ENCODE measurements at places on chromosomes 3 and 15. TPM values are rescaled to one million over a fixed set of nuclear protein-coding genes. Genes with fewer than 3 reads are reported as not detected.

Gene CCRL2
- 6.2 TPM for total RNA-seq

Gene OPA1
- 82.2 TPM for total RNA-seq

Gene B3GALNT1
- total RNA-seq, result 34.0 TPM

Gene RTP1
- not detected for total RNA-seq

Gene POU1F1
- total RNA-seq, result not detected

Gene CAND2
- 6.9 TPM for total RNA-seq

Gene ITGA11
- total RNA-seq, result 306 TPM

Gene SAXO2
- 1.9 TPM for total RNA-seq

Gene ANKRD63
- not detected for total RNA-seq

Gene SLC22A13
- total RNA-seq, result 0.86 TPM
